ENCODE measurements at places on chromosomes 7 and 10.

GRCh38 chr7:95545673-95546072 is 50.6 kb downstream of the PDK4 start:
- DNase-seq, result no peak

GRCh38 chr10:45526309-45526905 is 146.2 kb downstream of the ZFAND4 start:
- no peak for DNase-seq

GRCh38 chr7:467856-468545 is 51.6 kb downstream of the PDGFA start:
- DNase-seq, result no peak

DNA sequence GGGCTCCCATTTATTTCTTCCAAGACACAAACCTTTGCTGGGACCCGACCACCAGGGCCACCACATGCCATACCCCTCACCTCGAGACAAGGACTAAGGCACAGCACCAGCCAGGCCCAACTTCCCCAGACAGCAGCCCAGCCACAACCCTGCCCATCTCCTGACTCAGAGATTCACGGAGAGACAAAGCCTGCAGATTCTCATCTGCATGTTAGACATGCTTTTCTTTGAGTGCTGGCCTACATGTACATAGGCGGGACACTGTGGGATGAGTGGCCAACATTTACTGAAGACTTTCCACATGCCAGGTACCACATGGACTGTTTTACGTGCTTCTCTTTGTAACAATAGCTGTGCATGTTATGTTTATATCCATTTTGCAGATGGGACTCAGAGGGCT is 221.3 kb upstream of the ZMIZ1 start:
- no peak for DNase-seq

DNA sequence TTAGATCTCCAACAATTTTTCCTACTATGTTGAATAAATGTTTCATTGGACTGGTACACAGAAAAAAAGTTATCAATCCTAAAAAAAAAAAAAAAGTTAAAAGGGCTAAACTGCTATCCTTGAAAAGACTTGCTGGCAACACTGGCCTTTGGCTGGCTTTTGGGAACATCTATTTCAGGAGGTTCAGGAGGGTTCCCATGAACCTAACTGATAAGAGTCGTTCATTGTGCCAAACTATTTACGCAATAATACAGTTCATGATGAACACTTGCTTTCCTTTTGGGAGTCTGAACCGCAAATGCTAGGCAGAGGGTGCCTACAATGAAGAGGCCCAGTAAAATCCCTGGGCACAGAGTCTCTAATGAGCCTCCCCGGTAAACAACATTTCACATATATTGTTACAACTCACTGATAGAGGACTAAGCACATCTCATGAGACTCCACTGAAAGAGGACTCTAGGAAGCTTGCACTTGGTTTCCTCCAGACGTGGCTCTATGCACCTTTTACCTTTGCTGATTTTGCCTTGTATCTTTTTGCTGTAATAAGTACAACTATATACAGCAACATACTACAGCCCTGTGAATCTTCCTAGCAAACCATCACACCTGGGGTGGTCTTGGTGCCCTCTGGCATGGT is 45.0 kb downstream of the ZFAND4 start:
- DNase-seq, result no peak

DNA sequence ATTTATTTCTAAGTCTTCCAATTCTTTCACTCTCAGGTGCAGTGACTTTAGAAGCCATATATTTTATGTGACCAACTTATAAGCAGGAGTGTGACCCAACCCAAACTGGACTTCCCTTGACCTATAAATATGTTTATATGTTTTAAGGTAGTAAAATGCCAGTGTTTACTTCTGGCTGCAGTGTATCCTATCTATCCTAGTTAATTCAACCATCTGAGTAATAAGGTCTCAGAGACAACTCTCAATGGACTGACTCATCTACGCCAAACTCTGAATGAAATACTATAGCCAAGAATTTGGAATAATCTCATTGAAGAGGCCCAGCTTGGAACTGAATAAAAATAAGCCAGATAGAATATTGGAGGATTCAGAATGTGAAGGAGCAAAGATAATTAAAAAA is 544.5 kb upstream of the SORCS1 start:
- no peak for DNase-seq

DNA sequence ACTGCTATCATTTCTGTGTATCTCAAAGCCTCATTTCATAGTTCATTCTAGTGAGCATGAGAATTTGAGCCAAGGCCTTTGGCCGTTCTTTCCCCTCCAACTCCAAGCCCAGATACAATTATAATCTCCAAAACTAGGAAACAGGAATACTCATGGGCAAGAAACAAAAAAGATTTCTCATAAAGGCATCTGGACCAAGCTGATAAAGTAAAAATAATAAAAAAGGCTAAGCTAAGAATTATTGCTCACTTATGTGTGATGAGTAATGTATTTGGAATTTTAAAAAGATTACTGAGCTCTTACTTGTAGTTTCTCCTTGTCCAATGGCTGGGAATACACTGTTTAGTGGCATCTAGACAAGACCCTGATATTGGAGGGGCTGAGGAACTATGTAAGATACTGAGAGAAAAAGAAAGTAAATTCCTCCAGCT is 196.4 kb upstream of the POM121L12 start:
- DNase-seq, result no peak

GRCh38 chr7:90512821-90513254 is 43.4 kb downstream of the PTTG1IP2 start:
- no peak for DNase-seq
